Cortex of kidney (tissue), 1 donor: ENCODE measurements at places on chromosomes 4 and X.

DNA sequence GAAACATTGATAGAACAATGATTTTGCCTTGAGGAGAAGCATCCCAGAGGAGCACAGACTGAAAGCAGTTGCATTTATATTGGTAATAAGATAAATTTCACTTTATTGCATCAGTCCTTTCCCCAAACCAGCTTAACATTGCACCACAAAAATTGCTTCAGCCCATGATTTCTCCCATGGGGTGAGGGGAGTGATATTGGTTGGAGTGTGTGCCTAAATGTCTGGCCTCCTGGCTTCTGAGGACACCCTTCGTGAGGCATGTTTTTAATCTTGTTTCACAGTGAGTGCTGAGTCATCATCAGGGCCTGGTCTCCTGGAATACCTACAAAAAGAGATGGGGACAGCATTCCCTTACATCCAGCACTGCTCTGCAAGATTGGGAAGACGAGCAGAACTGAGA lies 487.9 kb downstream of the C4orf33 start:
- no peak for DNase-seq

GRCh38 chr4:107050525-107051135 lies 14.5 kb upstream of the DKK2 start:
- no peak for DNase-seq

GRCh38 chr4:16199093-16199492 lies 27.2 kb downstream of the TAPT1 start:
- DNase-seq = no peak

DNA sequence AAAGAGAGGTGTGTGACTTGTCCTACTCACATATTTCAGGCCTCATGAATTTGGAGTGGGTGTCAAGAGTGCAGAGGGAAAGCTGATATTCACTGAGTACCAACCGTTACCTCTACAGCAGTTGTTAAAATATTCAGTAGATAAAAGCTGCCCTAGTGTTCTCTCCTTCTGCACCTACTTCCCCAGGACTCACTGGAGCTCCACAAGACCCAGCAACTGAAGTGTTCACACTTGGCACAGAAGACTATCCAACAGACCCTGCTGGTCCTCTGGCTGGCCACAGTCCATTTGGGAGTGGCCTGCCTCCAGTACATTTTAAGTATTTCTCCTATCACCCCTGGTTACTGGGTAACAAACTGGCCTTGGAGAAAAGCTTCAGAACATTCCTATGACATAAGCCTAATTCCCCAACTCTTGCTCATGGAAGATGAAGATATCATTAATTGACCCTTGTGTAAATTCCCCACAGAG lies 70.8 kb downstream of the PPARGC1A start:
- DNase-seq = no peak

DNA sequence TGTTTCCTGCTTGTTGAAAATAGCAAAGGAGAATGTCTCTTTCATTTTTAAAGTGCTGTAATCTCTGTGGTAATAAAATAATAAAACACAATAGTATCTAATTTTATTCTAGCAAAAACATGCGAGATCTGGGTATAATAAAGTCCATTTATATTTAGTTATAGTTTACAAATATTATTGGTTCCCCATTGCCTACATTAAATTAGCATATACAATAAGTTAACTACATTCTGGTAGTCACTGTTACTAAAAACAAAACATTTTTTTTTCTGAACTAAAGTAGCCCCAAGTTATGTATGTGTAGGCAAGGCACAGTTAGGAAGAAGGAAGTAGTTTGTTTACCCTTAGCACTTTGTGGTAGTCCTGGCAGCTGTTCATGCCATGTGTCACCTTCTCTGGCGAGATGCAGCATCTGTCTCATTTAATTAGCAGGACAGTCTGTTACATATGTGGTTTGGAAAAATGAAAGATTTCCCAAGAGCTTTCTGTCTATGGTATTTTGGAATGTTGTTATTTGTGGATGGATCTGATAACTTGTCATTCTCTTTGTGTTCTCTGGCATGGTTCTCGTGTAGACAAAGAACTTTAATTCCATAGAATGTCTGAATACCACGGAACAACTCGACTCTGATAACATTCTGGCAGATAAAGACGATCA lies 231.3 kb upstream of the PITX2 start:
- no peak for DNase-seq

GRCh38 chr4:47690611-47691010 lies 147.3 kb downstream of the CORIN start:
- no peak for DNase-seq

DNA sequence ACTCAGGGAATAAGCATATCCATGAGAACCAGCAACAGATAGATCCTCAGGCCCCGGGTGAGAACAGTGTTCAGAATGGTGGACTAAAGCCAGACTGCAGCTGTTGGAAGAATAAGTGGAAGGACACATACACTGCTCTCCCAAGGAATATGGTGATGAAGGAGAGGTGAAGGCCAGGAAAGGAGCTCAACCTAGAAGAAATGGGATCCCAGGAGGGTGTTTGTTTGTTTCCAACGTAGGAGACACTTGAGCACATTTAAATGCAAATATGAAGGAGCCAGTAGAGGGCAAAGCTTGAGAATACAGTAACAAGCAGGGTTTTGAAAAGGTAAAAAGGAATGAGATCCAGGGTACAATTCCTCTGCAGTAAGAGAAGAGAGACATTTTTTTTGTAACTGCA lies 42.4 kb upstream of the ATOH1 start:
- no peak for DNase-seq

DNA sequence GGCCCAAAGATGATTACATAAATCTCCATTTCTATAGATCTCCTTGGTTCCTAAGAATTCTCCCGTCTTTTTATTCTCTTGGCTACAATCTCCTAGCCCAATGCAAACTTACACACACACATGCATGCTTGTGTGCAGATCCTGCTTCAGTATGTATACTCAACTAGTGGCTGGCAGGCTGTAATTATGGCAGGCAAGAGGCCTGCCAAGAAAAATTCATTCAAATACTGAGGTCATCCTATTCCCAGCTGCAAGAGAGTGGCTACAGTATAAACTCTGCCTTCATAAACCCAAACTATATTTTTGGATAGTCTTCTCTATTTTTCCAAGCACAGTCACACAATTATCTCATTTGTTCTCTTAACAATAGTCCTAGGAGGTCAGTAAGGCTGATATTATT lies 95.2 kb downstream of the SHROOM4 start:
- DNase-seq = no peak

DNA sequence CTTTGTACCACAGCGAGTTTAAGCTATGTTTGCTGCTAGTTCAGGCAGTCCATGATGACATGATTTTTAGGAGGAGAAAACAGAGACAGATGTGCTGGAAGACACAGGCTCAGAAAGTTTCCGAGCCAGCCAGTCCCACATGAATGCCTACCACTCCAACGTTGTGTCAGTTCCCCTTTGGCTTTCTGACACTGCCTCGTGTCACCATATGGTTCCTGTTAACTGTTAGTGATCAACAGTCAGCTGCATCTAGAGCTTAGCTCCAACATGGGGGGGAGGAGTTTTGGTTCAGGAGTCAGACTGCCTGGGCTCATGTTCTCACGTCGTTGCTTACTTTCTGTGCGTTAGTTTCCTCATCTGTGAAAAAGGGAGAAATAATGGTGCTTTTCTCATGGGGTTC lies 343.7 kb downstream of the MID1IP1 start:
- no peak for DNase-seq
